ENCODE measurements at places on chromosomes 7 and 10. TPM values are rescaled to one million over a fixed set of nuclear protein-coding genes. Genes with fewer than 3 reads are reported as not detected.

The SEPTIN7 gene
- total RNA-seq = 157 TPM

The ZP3 gene
- total RNA-seq = 0.29 TPM

The CYP3A4 gene
- total RNA-seq = not detected

The WDR86 gene
- total RNA-seq = 17.6 TPM

The PON2 gene
- total RNA-seq = 80.4 TPM

The MYL7 gene
- total RNA-seq = not detected

The ADARB2 gene
- total RNA-seq = not detected

The PRKAR2B gene
- 10.1 TPM for total RNA-seq

The PAX4 gene
- not detected for total RNA-seq

The SLC16A12 gene
- 0.29 TPM for total RNA-seq

The ETV1 gene
- total RNA-seq = 20.8 TPM

The AKR1C2 gene
- total RNA-seq = 5.0 TPM

The ARMC3 gene
- total RNA-seq = not detected

The SFTPA1 gene
- total RNA-seq = not detected

The FOXP2 gene
- 0.53 TPM for total RNA-seq

The CFAP69 gene
- total RNA-seq = 3.4 TPM

The CYP3A7 gene
- not detected for total RNA-seq

The TRPV5 gene
- not detected for total RNA-seq

The TMEM72 gene
- not detected for total RNA-seq

The AIFM2 gene
- total RNA-seq = 8.2 TPM

The MPP7 gene
- under 0.01 TPM for total RNA-seq

The NSUN5 gene
- 25.0 TPM for total RNA-seq

The EPHA1 gene
- total RNA-seq = not detected

The MYL10 gene
- total RNA-seq = not detected

The TAS2R4 gene
- total RNA-seq = not detected

The OR6V1 gene
- not detected for total RNA-seq

The SLC13A1 gene
- not detected for total RNA-seq

The RBP4 gene
- total RNA-seq = not detected
